IMR-90 (cell line): ENCODE measurements at places on chromosomes 6 and 20. TPM values are rescaled to one million over a fixed set of nuclear protein-coding genes. Genes with fewer than 3 reads are reported as not detected.
A peak's percentile ranks its signal among the peaks of the same experiment; 100 is the strongest.

GRCh38 chr6:25952535-25952934, 10.1 kb upstream of the TRIM38 start:
- no peak for DNase-seq

DNA sequence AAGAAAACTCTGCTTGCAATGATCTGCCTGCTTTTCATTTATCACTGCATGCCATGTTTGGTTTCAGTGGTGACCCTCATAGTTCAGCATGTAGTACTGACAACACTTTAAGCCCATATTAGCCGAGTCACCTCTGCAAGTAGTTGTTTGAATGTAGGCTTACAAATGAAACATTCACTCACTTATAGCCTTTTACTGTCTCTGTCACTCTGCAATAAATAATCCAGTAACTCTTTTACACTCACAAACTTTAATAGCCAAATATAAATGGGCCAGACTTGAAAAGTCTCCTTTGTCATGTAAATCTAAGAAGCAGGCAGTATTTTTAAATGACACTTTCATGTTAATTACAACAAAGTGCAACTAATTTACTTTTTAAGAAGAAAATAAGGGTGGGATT, 1460.0 kb upstream of the ADGRB3 start:
- DNase-seq = no peak

- no peak for DNase-seq
Observed at GRCh38 chr6:109910571-109910970, 67.5 kb upstream of the GPR6 start.

- peak; percentile 39 for DNase-seq
Observed at GRCh38 chr6:134004714-134005113, 47.7 kb downstream of the SLC2A12 start.

The WFDC5 gene
- total RNA-seq = not detected in 2 replicates
